ENCODE measurements at places on chromosomes 5 and 9.

DNA sequence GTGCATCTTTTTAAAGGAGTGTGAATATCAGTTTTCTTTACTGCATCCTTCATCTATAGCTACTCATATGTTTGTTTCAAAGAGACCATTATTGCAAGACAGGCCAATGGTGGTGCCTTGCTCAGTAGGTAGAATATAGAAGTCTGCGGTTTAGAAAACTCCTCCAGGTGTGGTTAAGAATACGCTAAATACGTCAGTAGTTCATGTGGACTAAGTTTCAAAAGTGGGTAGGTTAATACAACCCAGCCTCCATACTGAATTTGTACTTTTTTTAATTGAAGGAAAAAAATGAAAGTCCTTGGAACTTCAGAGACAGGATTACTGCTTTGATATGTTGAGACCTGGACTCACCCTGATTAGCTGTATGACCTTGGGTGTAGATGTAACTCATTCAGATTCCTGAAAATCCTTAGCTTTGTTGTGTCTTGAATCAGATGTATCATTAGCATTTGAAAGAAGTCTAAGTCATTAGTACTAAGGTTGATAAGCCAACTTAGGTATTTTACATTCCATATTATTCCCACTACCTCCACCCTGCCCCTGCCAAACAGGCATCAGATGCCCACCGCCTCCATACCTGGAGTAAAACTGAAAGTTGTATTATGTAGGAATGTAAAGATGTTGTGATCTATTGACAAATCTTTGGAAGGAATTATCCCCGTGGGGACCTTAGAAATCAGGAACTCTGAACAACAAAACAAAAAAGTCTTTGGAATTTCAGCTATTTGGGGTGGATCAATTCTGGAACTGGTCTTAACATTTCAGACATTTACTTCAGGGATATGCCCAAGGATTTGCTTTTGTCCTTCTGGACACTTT is 6.1 kb downstream of the BASP1 start:
- DNase-seq, result no peak

DNA sequence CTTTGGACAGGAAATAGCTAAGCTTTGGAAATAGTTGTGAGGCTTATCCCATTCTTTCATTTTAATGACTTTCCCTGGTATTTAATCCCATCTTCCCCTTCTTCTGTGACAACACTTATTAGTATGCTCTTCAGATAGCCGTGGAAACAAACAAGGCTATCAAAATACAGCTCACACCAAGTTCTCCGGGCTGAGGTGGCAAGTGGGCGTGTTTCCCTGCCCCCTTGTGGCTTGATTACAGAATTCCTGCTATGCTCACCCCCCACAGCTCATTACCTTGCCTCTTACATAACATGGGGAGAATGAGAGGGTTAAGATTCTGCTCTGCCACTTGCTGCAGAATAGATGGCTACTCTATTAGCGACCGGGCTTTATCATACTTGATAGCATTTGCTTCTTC is 437.1 kb upstream of the TLE4 start:
- DNase-seq, result no peak

GRCh38 chr5:143775258-143775657 is 36.7 kb upstream of the HMHB1 start:
- no peak for DNase-seq

- no peak for DNase-seq
These were observed 69.3 kb downstream of the CRB2 start for GRCh38 chr9:123425261-123425821.

GRCh38 chr5:170495825-170496661 is 7.8 kb upstream of the KCNIP1 start:
- no peak for DNase-seq

GRCh38 chr9:88586452-88586851 is 51.5 kb downstream of the NXNL2 start:
- DNase-seq, result no peak

DNA sequence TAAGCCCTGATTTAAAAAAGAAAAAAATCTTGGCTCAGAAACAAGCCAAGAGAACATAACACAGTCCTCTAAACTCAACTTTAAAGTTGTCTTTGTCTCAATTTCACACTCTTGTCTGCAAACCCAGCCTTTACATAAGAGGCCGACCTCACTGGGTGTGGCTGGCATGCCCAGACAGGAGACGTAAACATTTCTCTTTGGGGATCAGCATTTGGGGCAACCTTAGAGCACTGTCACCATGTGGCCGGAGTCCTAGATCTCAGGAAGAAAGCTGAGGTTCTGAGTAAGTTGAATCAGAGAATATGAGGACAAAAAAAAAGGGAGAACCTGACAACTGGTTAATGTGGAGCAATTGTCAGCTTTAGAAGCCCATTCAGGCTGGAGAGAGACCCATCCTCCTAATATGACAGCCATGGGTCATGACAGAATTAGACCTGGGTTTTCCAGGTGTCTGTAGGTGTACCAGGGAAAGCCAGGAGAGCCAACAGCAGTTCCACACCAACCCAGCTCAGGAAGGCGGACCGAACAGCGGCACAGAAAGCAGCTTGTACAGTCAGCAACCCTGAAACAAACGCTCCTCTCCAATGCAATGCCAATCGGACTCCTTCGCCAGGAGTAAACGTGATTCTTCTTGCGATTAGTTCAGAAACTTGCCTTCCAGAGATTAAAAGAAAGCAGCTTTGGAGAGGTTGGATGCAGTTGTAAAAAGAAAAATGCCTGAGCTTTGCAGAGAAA is 97.9 kb upstream of the MAP3K1 start:
- DNase-seq, result no peak

DNA sequence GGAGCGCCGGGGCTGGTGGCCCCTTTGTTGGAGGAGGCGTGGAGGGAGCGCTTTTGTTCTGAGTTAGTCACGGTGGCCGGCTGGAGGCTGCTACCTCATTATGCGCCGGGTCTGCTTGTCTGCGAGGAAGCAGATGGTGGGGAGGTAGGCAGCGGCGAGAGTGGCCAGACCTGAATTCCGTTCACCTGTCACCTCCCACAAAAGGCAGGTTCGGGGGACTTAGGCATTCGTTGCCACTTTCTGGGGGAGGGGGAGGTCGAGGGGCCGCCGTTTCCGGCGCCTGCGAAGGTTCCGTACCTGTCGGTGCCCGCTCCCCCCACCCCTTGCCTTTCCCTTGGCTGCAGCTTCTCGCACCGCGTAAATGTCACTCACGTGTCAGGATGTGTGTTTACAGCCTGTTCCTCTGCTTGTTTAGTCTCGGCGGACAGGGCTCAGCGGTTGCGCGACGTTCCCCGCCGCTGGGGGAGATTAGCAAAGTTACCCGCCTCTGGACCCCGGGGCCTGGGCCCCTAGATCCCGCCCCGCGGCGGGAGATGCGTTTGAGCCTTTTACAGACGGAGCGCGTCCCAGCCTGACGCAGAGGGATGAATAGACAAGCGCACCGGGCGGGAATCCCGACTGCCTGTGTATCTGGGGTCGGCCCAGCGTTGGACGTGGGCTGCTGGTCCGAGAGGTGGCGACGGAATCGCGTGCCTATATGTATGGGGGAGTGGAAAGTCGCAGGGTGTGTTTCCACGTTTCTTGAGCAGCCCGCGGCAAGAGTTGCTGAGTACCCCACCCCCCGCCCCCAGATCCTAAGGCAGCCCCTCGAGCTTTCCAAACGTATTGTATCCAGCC is 2.7 kb upstream of the LHX2 start:
- DNase-seq, result no peak

GRCh38 chr5:151280443-151280842 is 23.1 kb downstream of the SLC36A3 start:
- DNase-seq, result no peak

DNA sequence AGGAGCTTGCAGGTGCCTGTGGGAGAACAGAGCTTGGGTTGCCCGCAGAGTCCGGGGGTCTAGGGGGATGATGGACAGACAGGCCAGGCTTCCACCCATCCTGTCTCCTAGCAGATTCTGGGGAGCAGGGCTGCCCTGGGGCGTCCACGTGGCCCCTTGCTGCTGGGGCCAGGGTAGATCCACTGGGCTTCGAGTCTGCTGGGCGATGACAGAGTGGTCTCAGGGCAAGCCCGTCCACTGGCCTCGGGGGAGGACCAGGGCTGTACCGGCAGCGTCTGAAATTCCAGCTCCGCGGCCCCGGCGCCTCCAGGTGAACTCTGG is 124.2 kb upstream of the IRX4 start:
- DNase-seq, result no peak

DNA sequence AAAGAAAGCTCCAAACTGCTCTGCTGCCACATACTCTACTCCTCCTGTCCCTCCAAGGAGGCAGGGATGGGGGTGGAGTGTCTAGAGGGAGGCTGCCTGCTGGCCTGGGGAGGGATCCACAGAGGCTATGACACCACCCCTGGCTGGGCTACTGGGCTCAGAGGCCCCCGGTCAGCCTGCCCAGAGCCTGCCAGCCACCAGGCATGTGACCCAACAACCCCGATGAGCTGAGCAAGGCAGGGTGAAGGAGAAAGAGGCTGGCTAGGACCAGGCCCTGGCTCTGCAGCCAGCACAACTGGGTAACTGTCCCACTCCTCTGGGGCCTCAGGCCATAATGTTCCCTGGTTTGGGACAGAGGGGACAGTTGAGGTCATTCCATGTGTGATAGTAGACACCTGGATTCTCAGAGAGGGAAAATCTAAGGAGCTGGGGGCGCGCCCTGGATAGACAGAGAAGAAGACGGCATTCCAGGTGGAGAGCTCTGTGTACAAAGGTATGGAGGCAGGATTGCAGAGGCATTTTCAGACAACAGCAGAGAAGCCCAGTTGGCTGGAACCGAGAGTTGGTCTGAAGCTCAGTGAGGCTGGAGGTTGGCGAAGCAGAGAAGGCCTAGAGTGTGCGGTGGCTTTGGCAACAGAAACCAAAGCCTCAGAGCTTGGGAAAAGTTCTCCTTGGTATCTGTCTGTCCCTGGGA is 33.8 kb upstream of the IL17B start:
- DNase-seq, result no peak

DNA sequence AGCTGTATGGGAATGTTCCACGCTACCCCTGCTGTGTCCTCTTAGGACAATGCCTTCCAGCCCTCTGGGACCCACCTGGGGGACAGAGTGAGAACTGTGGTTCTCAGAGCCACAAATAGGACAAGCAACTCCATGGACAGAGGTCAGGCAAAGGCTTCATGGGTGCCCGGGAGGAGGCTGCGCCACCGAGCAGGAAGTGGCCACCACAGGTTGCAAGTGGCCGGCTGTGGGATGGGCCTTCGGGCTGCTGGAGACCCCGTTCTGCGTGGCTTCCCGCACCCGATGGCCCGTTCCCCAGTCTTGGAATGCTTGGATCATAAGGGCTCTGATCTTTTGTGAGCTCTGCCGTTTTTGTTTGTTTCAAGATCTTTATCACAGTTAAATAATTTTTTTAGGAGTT is 118.8 kb downstream of the BOD1 start:
- DNase-seq, result no peak

GRCh38 chr5:126416266-126416925 is 6.8 kb upstream of the GRAMD2B start:
- DNase-seq, result no peak

DNA sequence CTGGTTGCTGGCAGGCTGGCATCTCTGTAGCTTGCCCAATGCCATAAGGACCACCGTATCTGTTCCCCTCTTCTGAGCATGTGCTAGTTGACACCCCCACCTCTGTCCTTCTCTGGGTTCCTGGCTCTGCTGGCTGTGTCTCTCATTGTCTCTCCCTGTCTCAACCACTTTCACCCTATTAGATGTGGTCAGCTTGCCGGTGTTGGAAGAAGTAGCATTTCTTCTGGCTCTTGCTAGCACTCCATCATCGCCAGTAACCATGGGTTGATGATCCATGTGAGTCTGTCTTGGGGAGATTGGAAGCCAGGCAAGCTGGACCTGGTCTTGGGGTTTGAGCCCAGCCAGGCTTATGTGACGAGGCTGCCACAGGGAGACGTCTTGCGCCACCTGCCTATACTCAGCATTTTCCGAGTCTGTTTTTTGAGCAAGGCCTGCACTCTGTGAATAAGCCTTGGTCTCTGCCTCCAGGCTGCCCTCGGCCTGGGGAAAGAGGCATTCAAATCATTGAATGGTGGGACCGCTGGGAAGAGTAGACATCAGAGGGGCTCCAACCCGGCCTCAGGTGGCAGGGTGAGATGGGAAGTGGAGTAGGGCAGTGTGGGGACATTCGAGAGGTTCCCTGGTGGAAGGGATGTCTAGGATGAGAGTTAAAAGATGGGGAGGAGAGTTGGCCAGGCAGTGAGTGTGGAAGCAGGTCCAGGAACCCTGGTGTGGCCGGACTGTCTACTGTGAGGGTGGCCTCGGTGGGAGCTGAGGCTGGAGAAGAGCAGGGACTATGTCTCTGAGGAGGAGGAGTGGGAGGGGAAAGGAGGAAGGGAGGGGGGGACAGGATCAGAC is 74.3 kb downstream of the ZNF618 start:
- DNase-seq, result no peak

GRCh38 chr9:135275163-135275562 is 187.7 kb downstream of the OLFM1 start:
- no peak for DNase-seq

DNA sequence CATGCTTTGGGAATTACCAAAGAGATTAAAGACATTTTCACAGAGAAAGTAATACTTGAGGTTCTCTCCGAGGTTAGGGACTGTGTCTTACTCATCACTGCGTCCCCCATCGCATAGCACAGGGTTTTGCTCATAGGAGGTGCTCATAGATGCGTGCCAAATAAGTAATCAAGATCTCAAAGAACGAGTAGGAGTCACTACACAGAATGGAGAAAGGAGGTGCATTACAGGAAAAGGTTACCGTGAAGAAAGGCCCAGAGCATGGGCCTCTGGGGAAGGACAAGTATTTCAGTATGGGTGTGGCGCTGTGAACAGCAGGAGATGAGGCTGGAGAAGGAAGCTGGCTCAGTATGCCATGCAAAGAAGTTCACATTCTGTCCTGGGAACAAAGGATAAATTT is 182.4 kb downstream of the ACTL7B start:
- no peak for DNase-seq

DNA sequence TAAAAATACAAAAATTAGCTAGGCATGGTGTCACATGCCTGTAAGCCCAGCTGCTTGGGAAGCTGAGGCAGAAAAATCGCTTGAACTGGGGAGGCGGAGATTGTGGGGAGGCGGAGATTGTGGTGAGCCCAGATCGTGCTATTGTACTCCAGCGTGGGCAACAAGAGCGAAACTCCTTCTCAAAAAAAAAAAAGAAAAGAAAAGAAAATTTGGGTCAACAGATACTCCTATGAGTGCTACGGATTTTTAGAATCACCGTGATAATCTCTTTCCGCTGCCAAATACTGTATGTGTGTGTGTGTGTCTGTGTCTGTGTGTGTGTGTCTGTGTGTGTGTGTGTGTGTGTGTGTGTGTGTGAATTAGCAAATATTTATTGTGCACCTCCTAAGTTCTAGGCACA is 64.4 kb downstream of the ARRDC3 start:
- no peak for DNase-seq

DNA sequence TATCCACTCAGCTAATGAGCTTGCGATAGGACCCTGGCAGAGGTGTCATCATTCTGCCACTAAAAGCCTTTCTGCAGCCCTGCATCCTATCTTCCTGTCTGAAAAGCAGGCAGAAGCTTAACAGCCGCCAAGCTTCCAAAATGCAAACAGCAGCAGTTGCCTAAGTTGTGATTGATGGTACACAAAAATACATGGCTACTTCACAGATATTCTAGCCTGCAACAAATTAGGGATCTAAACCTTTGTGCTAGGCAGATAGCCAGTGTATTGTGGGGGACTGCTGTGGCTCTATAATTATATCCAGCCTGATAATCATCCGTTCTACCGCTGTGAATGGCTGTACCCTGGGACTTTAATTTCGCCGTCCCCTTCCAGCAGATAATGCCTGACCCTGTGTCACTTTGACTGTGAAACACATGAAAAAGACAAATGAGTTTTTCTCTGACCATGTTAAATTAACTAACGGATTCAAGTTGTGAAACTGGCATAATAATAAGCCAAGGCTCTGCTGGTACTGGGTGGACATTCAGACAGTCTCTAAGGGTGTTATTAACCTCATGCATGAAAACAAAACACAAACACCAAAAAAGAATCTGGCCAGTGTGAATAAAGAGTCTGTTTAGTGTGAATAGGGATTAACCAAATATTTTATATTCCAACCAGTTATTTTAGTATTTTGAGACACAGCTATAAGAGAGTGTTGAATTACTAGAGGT is 45.9 kb downstream of the SEMA6A start:
- no peak for DNase-seq
